IPS DF 19.7 (cell line): ENCODE measurements at places on chromosomes 5 and 9.

GRCh38 chr5:9301200-9301599 is 244.7 kb downstream of the SEMA5A start:
- DNase-seq, result no peak

GRCh38 chr9:98324801-98325200 is 69.4 kb upstream of the TBC1D2 start:
- DNase-seq, result no peak

DNA sequence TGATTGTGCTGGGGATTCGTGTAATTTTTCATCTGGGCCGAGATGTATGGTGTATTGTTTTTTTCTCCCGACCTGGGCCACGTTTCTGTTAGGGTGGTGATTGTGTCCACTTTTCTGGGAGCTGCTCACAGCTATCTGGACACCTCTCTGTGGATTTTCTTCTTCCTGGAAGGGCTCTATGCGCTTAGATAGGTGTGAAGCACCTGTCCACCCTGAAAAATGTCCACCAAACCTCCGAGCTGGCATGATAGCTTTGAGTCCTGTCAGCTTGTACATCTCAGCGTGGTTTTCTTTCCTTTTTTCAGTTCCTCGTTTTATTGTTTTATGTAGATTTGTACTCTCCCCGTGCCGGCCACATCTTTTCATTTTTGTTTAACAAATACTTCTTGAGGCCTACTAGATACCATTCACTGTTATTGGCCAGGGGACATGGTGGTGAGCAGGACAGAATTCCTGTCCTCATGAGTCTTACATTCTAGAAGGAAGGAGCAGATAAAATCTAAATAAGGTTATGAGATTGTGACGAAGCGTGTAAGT is 1.1 kb downstream of the UGCG start:
- DNase-seq, result no peak

GRCh38 chr5:176648474-176649194 is 1.4 kb downstream of the TSPAN17 start:
- DNase-seq, result no peak

GRCh38 chr9:102514541-102514940 is 480.6 kb upstream of the CYLC2 start:
- no peak for DNase-seq
